ENCODE measurements at places on chromosomes 6 and 20. TPM values are rescaled to one million over a fixed set of nuclear protein-coding genes. Genes with fewer than 3 reads are reported as not detected.

- DNase-seq: no peak
These were observed 480.5 kb upstream of the ID4 start for GRCh38 chr6:19356692-19357091.

The PRRT1 gene
- total RNA-seq: 2.6 TPM

DNA sequence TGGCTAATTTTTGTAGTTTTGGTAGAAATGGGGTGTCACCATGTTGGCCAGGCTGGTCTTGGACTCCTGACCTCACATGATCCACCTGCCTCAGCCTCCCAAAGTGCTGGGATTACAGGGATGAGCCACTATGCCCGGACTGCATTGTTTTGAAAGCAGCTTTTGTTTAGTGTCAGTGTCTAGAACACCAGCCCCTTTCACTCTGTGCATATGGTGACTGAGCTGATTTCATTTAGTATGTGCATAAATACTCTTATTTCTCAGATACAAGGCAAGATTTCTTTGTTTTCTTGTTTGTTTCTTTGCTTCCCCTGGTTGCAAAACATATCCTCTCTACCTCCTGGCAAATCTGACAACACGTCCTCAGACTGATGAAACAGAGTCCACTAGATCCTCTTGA is 152.8 kb upstream of the CHD6 start:
- DNase-seq: no peak

DNA sequence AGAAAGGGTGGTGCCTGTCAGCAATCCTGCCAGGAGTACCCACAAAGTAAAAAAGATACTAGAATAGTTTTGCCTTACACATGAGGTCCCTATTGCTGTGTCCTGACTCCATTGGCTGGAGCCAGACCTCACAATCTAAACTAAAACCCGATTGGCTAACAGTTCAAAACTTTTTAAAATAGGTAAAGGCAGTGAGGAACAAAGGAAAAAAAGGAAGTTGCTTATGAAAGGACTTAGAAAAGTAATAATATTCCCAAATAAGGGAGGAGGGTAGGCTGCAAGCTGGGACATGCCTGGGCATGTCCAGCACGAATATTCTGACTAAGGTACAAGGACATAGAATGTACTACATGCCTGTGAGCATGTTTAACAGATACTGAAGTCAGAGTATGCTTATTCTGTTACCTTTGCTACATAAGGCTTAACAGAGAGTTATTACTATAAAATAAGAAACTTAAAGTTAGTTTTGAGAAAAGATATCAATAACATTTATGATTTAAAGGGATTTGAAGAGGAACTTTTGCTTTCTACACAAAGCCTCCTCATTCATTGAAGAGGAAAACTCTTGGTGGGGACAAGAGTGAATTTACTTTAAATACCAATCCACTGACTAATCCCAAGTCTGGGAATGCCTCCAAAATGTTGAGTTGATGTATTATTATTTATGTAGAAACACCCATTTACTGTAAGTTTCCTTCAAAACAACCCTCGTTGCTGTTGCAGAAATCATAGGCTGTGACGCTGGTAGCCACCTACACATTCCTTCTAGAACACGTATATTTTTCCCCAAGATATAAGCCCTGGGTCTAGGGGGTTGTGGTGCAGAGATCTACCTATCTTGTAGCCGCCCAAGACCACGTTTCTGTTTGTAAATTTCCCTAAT is 8.2 kb upstream of the MTHFD1L start:
- DNase-seq: no peak

DNA sequence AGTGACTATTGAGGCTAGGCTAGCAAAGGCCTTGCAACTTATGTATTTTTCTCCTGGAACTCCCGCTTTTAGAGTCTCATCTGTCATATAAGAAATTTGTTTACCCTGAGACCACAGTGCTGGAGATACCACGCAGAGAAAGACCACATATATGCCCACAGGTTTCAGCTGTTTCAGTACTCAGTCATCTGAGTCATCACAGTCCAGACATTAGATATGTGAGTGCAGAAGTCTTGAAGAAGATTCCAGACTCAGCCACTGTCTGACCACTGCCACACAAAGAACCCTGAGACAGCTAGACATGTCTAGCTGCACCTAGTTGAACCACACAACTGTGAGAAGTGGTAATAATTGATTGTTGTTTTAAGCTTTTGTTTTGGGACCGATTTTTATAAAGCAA is 648.3 kb downstream of the EPM2A start:
- DNase-seq: no peak

- DNase-seq: no peak
These were observed 30.7 kb downstream of the CHD6 start for GRCh38 chr20:41587523-41587922.

- DNase-seq: peak; percentile 73
These were observed 45.1 kb downstream of the SRC start for GRCh38 chr20:37390891-37391525.

GRCh38 chr6:148829415-148830101 is 82.7 kb downstream of the UST start:
- DNase-seq: no peak

DNA sequence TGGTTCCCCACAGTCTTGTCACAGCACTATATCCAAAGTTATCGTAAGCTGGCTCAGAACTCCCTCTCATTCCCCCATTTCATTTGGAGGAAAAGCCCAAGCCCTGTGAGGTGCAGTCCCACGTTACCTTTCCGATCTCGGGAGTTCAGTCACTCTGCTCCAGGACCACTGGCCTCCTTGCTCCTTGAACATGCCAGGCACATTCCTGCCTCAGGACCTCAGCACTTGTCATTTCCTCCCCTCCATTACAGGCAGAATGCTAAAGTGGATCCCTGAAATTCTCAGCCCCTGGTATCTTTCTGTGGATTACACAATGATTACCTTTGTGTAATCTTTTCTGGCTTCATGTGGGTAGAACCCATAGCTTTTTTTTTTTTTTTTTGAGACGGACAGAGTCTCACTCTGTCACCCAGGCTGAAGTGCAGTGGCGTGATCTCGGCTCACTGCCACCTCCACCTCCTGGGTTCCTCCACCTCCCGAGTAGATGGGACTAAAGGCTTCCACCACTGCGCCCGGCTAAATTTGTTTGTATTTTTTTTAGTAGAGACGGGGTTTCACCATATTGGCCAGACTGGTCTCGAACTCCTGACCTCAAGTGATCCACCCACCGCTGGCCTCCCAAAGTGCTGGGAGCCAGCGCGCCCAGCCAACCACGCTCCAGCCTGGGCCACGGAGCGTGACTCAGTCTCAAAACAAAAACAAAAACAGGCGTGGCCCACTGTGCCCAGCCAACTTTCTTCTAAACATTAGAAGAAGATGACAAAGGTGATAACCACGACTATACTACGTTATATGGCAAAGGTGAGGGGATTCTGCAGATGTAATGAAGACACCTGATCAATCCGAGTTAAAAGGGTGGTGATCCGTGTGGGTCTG is 4.0 kb upstream of the OXT start:
- peak; percentile 49 for DNase-seq

DNA sequence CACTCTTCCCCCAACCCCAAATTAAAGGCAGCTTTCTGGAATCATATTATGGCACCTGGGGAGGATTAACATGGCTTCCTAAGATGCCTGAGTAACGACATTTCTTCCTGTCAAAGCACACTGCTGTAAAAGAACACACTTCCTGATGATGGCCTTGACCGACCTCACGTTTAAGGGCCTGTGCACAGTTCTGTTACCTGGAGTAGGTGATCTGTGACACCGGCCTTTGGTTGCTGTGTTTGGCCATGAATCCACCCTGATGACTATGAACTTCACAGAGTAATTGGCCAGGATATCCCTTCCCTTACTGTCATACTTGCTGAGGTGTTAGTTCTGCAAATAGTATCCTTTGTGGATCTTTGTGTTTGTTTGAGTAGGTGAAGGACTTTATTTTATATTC is 45.8 kb downstream of the PLCB4 start:
- no peak for DNase-seq

DNA sequence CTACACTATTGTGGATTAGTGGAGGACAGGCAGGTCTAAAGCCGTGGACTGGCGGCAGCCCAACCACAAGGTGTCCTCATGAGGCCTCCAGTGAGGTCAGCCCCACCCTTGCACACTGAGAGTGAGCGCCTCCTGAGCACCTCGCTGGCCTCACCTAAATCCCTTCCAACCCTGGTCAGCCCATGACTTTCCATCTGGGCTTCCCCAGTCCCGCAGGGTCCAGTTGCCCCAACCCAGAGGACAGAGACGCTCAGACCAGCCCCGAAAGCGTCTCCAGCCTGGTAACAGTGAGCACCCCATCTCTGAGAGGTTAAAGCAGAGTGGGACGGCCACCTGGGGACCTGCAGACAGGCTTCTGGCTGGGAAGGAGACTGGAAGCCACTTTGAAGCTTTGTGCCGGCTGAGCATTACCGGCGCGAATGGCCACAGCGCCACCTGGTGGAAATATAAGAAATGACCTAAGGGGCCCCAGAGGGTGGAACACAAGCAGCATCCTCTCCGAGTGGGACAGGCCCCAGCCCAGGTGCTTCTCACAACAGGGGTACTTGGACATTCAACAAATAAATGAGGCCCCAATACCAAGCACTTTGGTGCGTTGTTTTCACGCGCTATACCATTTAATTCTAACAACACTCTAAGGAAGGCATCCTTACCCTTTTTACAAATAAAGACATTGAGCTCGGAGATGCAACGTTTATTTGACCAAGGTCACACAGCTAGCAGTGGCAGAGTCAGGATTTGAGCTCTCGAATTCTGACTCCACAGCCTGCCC is 65.7 kb upstream of the TOP1 start:
- DNase-seq: peak; percentile 88

GRCh38 chr6:22612236-22612635 is 42.9 kb downstream of the HDGFL1 start:
- DNase-seq: no peak

The PRND gene
- not detected for total RNA-seq

The ELOVL2 gene
- total RNA-seq: 0.23 TPM

GRCh38 chr20:50692552-50692933 is 1.2 kb upstream of the RIPOR3 start:
- no peak for DNase-seq

The NMBR gene
- total RNA-seq: not detected

- DNase-seq: no peak
These were observed 31.0 kb upstream of the KCNB1 start for GRCh38 chr20:49513517-49513916.

DNA sequence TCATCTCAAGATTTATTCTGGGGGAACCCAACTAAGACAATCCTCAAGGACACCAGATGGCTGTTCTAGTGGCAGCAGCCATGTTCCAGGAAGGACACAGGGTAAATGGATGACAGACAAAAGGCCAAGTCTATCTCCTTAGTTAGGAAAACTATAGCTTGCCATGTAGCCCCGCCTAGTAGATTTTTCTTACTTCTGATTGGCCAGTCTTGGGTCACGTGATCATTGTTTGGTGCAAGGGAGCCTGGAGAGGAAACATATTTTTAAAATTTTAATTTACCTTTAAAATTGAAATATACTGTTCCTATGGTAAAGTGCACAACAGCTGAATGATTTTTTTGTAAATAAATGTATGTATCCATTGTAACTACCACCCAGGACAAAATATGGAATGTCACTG is 4.4 kb upstream of the KCNS1 start:
- DNase-seq: no peak

- no peak for DNase-seq
These were observed 194.7 kb upstream of the MCHR2 start for GRCh38 chr6:100188754-100189153.

The APOBEC2 gene
- total RNA-seq: not detected

DNA sequence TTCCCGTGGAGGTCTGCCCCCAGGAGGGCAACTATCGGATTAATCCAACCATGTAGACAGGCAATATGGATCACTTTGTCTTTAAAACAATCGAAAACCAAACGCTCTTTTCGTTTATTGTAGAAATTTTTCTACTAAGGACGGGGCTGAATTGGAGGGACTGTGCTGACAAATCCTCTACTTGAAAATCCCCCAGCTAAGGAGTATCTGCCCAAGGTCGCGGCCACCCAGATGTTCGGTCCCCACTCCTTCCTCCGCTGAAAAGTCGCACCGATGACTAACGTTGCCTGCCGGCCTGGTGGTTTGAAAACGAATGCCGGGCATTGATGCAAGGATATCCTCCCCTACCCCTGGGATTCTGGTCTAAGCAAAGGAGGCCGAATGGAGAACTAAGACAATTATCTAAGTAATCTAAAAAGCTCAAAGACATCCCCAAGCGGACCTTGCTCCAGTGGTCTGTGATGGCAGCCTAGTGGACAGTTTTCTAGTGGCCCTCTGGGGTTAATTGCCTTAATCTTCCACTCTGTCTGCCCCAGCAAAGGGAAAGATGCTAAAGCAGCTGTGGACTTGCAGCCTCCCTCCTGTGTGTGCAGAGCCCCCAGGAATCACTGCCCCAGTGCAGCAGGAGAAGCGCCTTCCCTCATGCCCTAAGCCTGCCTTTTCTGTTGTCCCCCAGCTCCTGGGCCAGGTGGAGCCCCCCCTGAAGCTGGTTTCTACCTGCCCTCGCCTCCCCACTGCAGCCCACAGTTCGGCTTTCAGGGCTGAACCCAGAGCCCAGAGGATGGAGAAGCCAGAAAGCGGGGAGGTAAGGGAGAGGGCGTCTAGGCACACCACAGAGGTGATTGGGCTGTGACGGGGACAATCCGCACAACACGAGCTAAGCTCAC is 3.6 kb upstream of the FOXC1 start:
- peak; percentile 79 for DNase-seq

GRCh38 chr6:55568808-55569439 is 10.1 kb downstream of the HMGCLL1 start:
- no peak for DNase-seq

The MEP1A gene
- not detected for total RNA-seq

DNA sequence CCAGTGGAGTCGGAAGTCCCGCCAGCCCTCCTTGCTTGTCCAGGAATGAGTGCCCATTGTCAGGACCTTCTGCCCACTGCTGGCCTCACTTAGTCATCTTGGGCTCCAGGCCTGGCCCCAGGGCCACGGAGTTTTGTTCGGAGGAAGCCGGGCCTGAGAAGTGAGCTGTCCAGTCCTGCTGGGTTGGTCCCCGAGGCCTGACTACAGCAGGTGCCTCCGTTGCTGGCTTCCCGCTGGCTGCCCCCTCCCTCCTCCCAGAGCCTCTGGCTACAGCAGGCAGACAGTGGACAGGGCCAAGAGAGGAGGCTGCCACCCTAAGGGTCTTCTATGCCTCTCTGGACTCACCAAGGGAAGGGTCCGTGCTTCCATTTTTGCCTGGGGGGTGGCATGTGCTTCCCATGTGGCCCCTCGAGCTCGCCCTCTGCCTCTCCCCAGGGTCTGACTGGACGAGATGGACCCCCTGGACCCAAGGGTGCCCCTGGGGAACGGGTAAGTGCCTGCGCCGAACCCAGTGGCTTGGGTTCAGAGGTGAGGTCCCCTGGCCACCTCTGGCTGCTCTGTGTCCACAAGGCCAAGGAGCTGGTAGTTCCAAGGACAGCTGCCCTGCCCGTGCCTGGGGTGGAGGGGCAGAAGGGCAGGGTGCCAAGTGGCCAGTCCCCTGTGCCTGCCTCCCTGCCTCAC is 2.8 kb downstream of the COL9A3 start:
- DNase-seq: no peak

GRCh38 chr6:82467338-82467737 is 103.7 kb downstream of the TPBG start:
- DNase-seq: no peak

The GSTA5 gene
- not detected for total RNA-seq

The TMEM74B gene
- 0.74 TPM for total RNA-seq

DNA sequence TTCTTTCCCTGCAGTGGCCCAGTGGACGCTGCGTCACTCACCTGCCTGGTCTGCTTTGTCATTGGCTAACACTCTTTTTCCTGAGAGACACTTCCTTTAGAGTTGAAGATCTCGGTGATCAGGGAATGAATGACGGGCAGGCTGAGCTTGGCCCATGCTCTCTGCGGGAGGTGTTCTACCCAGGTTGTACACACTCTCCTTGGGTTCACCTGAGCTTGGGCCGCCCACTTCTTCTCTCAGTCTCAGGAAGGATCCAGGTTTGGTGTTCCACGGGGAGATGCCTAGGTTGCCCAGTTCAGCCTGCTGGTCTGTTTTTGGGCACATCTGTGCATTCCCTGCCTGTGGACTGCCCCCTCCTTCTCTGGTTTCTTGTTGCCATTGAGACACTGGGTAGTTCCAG is 66.7 kb upstream of the SLC22A1 start:
- DNase-seq: peak; percentile 42
